ENCODE measurements at places on chromosomes 7 and 10. TPM values are rescaled to one million over a fixed set of nuclear protein-coding genes. Genes with fewer than 3 reads are reported as not detected.

MCM10 gene
- 5.6 TPM for total RNA-seq

TAS2R60 gene
- total RNA-seq: not detected

WDR37 gene
- total RNA-seq: 34.6 TPM

COL28A1 gene
- not detected for total RNA-seq

TMEM176A gene
- total RNA-seq: not detected

MOGAT3 gene
- total RNA-seq: not detected

PKD1L1 gene
- total RNA-seq: 3.4 TPM

MRC1 gene
- total RNA-seq: 0.38 TPM

DKK1 gene
- 81.9 TPM for total RNA-seq

OR6V1 gene
- total RNA-seq: not detected

FFAR4 gene
- total RNA-seq: not detected

CALD1 gene
- total RNA-seq: 203 TPM

DPYSL4 gene
- 47.4 TPM for total RNA-seq

TAS2R3 gene
- 0.98 TPM for total RNA-seq

HECW1 gene
- total RNA-seq: not detected

TRPV6 gene
- total RNA-seq: not detected

CPN1 gene
- not detected for total RNA-seq

ANXA7 gene
- total RNA-seq: 91.5 TPM

FLNC gene
- total RNA-seq: 182 TPM

SH2D4B gene
- 0.10 TPM for total RNA-seq

ZNF12 gene
- 16.2 TPM for total RNA-seq

CYP3A5 gene
- total RNA-seq: not detected

TSPAN13 gene
- 29.7 TPM for total RNA-seq

HGF gene
- total RNA-seq: 2.3 TPM

FXYD4 gene
- total RNA-seq: not detected

C7orf33 gene
- total RNA-seq: not detected

UPK3B gene
- total RNA-seq: not detected

AGAP9 gene
- 4.3 TPM for total RNA-seq

Measured in vein endothelial cell (primary cell).